ENCODE measurements at places on chromosomes 6 and 20.

GRCh38 chr20:18057101-18057993 lies at the start of gene OVOL2:
Gene OVOL2 (minus strand): TSS chr20:18057916. CDS start chr20:18057634, 282 bp downstream.
- DNase-seq: peak; percentile 2

DNA sequence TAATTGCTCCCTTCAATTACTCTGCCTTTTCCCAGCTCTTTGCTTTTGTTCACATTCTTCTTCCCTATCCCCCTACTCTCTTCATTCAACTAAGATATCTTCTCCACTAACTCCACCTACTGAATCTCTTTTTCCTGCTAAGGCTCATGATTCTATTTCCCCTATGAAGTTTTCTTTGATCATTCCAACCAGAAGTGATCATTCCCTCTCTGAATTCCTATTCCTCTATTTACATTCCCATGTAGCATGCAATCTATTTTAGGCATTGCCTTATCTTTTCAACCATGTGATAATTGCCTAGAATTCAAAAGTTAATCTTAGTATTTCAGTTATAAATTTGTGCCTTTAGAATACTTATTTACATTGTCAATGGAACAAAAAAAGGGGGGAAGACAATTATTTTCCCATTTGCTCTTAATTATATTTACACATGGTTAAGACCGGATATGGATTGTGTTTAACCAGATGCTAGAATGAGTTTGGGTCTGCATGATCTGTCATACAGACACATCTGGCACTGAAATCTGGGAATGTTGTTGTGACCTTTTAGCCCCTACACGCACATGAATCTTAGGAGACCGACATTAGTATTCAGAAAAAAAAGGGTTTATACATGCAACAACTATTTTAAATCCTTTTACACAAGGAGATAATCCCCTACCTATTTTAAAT lies 20.8 kb downstream of the MOXD1 start:
- no peak for DNase-seq

DNA sequence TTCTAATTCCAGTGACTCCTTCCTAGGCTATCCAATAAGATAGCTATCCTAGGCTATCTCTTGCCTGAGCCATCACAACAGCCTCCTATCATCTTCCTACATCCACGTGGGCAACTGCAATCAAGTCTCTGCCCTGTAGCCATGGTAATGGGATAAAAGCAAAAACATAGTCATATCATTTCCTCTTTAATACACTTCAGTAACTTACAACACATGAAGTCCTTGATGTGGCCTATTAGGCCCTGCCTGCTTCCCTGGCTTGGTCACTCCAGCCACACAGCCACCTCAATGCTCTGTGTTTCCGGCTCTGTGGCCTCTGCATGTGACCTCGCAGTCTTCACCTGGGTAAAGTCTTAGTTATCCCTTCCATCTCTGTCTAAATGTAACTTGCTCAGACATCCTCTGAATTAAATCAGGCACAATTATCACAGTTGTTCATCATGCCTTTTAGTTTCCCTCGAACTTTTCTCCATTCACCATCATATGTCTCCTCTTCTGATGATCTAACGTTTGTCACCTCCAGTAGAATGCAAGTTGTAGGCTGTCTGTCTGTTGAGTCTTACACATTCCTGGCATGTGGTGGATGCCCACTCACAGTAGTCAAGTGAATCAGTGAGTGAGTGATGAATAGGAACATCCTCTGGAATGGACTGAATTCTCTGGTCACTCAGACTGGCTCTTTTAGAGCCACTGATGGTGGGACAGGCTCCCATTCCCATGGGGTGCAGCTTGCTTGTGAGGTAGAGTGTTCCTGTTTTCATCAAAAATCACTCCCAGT lies 229.4 kb downstream of the TBC1D7 start:
- DNase-seq: no peak

GRCh38 chr20:49457444-49457843 lies 25.0 kb downstream of the KCNB1 start:
- DNase-seq: no peak

DNA sequence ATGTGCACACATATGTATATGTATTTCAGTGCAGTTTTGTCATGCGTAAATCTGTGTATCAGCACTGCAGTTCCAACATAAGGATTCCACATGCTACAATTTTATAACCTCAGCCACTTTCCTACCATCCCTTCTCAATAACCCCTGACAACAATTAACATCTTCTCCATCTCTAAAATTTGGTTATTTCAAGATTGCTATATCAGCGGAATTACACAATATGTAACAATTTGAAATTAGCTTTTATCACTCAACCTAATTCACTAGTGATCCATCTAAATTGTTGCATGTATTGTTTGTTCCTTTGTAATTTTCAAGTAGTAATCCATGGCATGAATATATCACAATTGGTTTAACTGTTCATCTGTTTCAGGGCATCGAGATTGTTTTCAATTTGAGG lies 511.3 kb downstream of the HAO1 start:
- DNase-seq: no peak

GRCh38 chr6:30641048-30641447 lies 5.9 kb upstream of the C6orf136 start:
- no peak for DNase-seq

GRCh38 chr6:1552296-1552761 lies 57.4 kb upstream of the FOXC1 start:
- peak; percentile 18 for DNase-seq

DNA sequence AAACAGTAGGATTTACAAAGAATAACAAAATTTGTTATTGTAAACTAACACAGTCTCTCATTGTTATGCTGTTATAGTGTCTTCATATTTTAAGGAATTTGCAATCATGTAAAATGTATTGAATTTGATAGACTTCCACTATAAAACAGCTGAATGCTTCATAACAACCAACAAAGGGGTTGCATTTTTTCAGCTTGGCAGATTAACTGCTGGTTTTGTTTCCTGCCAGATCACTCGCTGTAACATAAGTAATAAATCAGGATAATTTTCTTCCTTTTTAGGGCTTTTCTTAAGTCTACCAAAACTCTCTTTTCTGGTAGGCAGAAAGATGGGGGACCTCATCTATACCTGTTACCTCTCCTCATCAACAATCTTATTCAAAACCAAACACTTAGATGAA lies 169.8 kb downstream of the SAMD5 start:
- no peak for DNase-seq

GRCh38 chr20:50295762-50296449 lies 105.3 kb downstream of the CEBPB start:
- DNase-seq: no peak

DNA sequence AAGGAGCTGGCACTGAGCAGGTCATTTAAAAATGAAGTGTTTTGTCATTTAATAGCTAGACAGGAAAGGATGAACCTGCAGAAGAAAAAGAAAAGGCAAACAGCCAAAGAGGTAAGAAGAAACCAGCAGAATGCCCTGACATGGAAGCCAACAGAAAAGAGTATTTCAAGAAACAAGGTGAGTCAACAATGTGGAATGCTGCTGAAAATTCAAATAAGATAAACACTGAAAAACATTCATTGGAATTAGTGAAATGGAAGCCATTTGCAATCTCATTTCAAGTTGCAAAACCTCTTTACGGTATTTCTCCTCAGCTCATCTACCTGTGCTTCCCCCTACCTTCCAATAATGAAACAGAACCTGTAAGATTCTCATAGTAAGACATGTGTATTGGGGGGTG lies 59.6 kb downstream of the RWDD2A start:
- DNase-seq: peak; percentile 73

- DNase-seq: no peak
Measured at GRCh38 chr6:13711324-13711732, 307 bp downstream of the RANBP9 start.

DNA sequence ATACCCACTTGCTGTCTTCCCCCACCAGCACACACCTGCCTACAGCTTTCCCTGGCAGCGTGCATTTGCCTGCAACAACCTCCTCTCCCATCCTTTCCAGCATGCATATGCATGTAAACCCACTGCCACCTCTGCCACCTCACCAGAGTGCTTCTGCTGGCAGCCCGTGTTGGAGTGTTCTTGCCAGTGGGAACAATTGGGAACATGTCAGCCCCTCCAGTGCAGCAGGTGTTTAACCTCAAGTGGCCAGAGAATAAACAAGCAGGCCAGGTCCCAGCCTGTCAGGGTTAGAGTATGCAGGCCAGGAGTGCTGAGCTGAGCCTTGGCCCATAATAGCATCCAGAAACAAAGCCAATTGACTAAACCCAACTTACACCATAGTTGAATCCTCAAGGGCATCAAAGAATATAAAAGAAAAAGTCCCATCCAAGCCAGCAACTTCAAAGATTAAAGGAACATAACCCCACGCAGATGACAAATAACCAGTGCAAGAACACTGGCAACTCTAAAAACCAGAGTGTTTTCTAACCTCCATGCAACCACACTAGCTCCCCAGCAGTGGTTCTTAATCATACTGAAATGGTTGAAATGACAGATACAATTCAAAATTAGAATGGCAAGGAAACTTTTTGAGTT lies 1212.1 kb upstream of the CITED2 start:
- no peak for DNase-seq

DNA sequence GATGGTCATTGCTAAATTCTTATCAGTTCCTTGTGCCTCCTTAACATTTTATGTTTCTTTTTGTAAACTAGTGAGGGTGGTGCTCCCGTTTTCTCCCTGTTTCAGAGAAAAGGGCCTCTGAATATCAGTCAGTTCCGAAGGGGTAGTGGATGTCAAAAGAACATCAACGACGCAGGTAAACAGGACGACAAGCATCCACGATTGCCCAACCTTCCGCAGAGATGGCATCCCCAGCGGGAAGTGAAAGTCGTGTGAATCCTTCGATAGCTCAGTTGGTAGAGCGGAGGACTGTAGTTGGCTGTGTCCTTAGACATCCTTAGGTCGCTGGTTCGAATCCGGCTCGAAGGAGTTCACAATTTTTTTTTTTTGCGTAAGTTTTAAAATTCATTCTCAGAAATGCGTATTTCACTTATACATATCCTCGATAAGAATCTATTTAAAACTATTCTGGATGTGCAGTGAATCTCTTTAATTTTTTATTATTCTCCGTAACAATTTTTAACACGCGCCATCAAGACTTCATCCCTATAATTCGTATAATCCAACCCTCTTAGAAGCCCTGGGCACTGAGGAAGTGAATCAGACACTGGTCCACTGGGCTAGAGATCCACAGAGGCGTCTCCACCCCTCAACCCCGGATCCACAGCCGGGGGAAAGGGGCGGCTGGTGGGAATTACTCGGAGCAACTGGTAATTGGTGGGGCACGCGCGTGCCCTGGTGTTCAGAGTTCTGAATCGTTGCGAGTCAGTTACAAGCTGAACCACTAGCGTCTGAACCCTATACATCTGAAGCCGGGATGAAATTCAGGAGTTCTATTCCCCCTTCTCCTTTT lies 27.9 kb upstream of the ABT1 start:
- peak; percentile 96 for DNase-seq

DNA sequence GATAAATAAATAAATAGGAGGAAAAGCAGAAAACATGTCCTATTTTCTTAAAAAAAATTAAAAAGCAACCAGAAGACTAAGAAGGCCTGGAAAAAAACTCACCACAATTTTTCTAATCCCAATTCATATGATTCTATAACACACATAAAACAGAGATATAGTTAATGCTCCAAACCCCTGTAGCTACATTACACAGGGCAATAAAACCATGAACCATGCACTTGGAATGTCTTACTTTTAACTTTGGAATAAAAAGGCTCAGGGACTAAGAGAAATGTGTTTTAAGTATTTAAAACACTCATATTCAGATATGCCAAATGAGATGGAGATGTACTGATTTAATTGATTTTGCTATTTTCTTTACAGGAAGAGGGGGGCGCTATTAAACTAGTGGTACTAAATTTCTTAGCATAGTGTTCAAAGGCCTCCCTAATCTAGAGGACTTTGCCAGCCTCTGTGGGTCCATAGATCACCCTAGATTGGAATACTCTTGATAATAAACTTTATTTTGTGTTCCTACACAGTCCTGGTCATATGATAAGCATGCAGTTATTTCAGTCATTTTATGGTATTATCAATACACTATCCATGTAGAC lies 30.3 kb upstream of the GCM1 start:
- DNase-seq: no peak

DNA sequence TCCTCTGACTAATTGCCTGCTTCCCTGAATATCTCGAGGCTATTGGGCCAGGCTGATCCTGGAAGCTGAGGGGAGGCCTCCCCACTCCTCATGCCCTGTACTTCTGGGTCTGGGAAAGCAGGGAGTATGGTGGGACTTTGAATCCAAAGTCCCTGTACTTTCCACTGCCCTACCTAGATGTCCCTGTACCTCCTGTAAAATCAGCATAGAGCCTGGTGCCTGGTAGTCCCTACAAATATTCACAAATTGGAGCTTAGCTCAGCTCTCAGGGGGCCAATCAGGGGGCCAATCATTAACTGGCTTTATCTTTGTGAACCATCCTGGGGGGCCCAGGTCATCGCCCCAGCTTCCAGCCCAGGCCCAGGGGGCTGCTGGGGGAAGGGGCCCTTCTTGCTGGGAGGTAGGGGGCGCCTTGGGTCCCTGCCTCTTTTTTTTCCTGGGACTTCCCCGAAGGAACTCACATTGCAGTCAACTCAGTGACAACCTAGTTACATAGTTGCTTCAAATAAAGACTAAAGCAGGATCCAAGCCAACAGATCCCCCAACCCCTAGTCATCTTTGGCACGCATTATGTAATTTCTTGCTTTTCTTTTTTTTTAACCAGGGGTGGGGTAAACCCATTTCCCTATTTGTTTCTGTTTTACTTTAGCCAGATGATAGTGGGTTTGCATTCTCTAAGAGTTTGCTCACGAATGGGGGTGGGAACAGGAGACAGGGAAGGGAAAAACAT lies 6.9 kb upstream of the VEGFA start:
- peak; percentile 34 for DNase-seq

GRCh38 chr6:168250250-168250649 lies 69.3 kb downstream of the DACT2 start:
- no peak for DNase-seq

- no peak for DNase-seq
Measured at GRCh38 chr20:15857173-15857784, 716.0 kb downstream of the KIF16B start.

DNA sequence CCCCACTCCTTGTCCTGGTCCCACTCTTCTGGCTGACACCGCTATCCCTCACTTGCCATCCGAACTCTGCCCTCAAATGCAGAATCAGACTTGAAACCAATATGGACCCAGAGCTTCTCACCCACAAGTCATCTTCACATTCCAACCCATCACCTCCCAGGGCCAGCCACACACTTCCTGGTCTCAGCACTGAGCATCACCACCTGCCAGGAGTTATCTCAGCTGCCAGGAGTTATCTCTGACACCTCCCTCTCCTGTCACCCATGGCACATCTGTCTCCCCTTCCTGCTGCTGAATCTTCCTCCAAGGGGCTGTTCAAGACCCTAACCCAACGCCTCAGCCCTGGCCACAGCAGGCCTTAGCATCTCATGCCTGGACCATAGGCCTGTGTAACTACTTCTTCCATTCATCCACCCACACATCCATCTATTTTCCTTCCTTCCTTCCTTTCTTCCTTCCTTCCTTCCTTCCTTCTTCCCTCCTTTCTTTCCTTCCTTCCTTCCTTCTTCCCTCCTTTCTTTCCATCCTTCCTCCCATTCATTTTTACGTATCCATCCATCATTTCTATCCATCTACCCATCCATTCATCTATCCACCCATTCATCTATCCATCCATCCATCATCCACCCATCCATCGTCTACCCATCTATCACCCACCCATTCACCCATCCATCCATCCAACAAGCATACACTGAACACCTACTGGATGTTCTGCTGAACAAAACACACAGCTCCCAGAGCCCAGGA lies 74.6 kb upstream of the NNAT start:
- no peak for DNase-seq

- no peak for DNase-seq
Measured at GRCh38 chr6:168158213-168158979, 79.4 kb upstream of the FRMD1 start.
